B cell (primary cell): ENCODE measurements at places on chromosomes 4 and X. TPM values are rescaled to one million over a fixed set of nuclear protein-coding genes. Genes with fewer than 3 reads are reported as not detected.

GRCh38 chr4:147779451-147779850, 47.6 kb downstream of the ARHGAP10 start:
- H3K4me3 ChIP-seq = no peak overlapping the region
- H3K36me3 ChIP-seq = no peaks in the 10 kb centered on the region
- H3K27ac ChIP-seq = no peak overlapping the region
- H3K27me3 ChIP-seq = no peaks in the 10 kb centered on the region
- peaks cover 9% of the 10 kb centered on the region for H3K4me1 ChIP-seq

GRCh38 chr4:121791481-121791880, 9.6 kb upstream of the EXOSC9 start:
- no peaks in the 10 kb centered on the region for H3K36me3 ChIP-seq
- peaks cover 10% of the 10 kb centered on the region for H3K27me3 ChIP-seq
- no peaks in the 10 kb centered on the region for H3K4me1 ChIP-seq
- DNase-seq = no peak
- H3K27ac ChIP-seq = no peak overlapping the region

GRCh38 chr4:174152717-174153466, 130.6 kb downstream of the FBXO8 start:
- no peak overlapping the region for H3K4me3 ChIP-seq
- H3K27me3 ChIP-seq = no peaks in the 10 kb centered on the region
- H3K4me1 ChIP-seq = no peaks in the 10 kb centered on the region
- no peaks in the 10 kb centered on the region for H3K36me3 ChIP-seq
- no peak for DNase-seq
- no peak overlapping the region for H3K27ac ChIP-seq

GRCh38 chrX:132022198-132022966, 720 bp upstream of the STK26 start:
- H3K36me3 ChIP-seq = no peaks in the 10 kb centered on the region
- peak overlapping the region; percentile 61 for H3K4me3 ChIP-seq
- no peaks in the 10 kb centered on the region for H3K27me3 ChIP-seq
- H3K27ac ChIP-seq = peak overlapping the region; percentile 58
- peaks cover 13% of the 10 kb centered on the region for H3K4me1 ChIP-seq

- no peak for DNase-seq
- no peak overlapping the region for H3K4me3 ChIP-seq
- H3K36me3 ChIP-seq = no peaks in the 10 kb centered on the region
- no peak overlapping the region for H3K27ac ChIP-seq
- H3K4me1 ChIP-seq = no peaks in the 10 kb centered on the region
Measured at GRCh38 chrX:74160816-74161215, 143.2 kb upstream of the ZCCHC13 start.

DNA sequence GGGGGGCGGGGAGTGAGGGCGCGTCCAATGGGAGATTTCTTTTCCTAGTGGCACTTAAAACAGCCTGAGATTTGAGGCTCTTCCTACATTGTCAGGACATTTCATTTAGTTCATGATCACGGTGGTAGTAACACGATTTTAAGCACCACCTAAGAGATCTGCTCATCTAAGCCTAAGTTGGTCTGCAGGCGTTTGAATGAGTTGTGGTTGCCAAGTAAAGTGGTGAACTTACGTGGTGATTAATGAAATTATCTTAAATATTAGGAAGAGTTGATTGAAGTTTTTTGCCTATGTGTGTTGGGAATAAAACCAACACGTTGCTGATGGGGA, 1.1 kb downstream of the HTT start:
- peaks cover 50% of the 10 kb centered on the region for H3K4me1 ChIP-seq
- no peaks in the 10 kb centered on the region for H3K36me3 ChIP-seq
- H3K4me3 ChIP-seq = peak overlapping the region; percentile 39
- DNase-seq = peak; percentile 28
- no peak overlapping the region for H3K27ac ChIP-seq
- no peaks in the 10 kb centered on the region for H3K27me3 ChIP-seq

GRCh38 chrX:1418901-1419544, 27.1 kb upstream of the SLC25A6 start:
- H3K27ac ChIP-seq = no peak overlapping the region
- DNase-seq = no peak
- H3K27me3 ChIP-seq = no peaks in the 10 kb centered on the region
- peaks cover 2% of the 10 kb centered on the region for H3K36me3 ChIP-seq

GRCh38 chr4:56255820-56256219, 131.5 kb downstream of the AASDH start:
- DNase-seq = no peak
- H3K27me3 ChIP-seq = no peaks in the 10 kb centered on the region
- no peak overlapping the region for H3K4me3 ChIP-seq
- no peaks in the 10 kb centered on the region for H3K4me1 ChIP-seq

GRCh38 chr4:3384771-3385710, 56.7 kb upstream of the HGFAC start:
- H3K36me3 ChIP-seq = no peaks in the 10 kb centered on the region
- H3K27ac ChIP-seq = no peak overlapping the region
- H3K4me1 ChIP-seq = peaks cover 37% of the 10 kb centered on the region
- DNase-seq = no peak
- peaks cover 3% of the 10 kb centered on the region for H3K27me3 ChIP-seq
- H3K4me3 ChIP-seq = no peak overlapping the region

- H3K36me3 ChIP-seq = no peaks in the 10 kb centered on the region
- no peak overlapping the region for H3K27ac ChIP-seq
- no peaks in the 10 kb centered on the region for H3K27me3 ChIP-seq
- no peak overlapping the region for H3K4me3 ChIP-seq
Measured at GRCh38 chr4:31005037-31005436, 284.9 kb downstream of the PCDH7 start.

GRCh38 chr4:46390355-46391058, 579 bp upstream of the GABRA2 start:
- no peak overlapping the region for H3K27ac ChIP-seq
- H3K36me3 ChIP-seq = no peaks in the 10 kb centered on the region
- H3K27me3 ChIP-seq = peaks cover 12% of the 10 kb centered on the region
- no peak for DNase-seq

DNA sequence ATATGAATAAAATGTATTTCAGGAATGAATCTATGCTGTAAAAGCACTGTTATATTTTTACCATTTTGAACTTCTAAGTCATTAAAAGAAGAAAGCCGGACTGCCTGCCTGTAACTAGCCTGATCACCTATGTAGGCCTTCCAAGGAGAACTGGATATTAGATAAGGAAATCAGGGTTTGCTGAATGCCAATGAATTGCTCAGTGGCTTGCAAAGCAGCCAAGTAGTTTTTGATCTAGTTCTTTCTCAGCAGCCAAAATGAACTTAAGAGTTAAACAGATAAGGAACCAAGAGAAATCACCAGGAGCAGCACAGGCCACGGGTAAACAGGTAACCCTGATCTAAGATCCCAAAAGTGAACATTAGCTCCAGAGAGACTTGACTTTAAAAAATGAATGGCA, 3.3 kb downstream of the ANXA5 start:
- no peaks in the 10 kb centered on the region for H3K36me3 ChIP-seq
- peaks cover 13% of the 10 kb centered on the region for H3K4me1 ChIP-seq
- H3K27me3 ChIP-seq = no peaks in the 10 kb centered on the region

DNA sequence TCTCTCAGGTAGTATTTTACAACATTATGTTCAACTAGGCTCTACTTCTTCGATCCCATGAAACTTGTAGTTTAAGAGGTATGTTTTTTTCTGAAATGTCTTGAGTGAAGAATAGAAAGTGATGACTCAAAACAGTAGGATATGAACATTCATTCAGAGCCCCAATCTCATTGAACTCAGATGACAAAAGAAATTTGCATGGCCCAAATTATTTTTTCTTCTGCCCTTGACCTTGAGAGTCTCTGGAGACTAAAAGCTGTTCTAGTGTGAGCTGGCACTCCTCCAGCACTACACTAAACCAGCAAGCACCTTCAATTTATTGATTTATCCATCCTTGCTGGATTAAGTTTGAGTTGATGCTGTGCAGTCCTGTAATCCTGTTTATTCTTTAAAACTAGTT, 4.0 kb downstream of the DCLK2 start:
- H3K4me3 ChIP-seq = no peak overlapping the region
- peaks cover 18% of the 10 kb centered on the region for H3K4me1 ChIP-seq
- peak; percentile 20 for DNase-seq
- H3K27ac ChIP-seq = no peak overlapping the region
- peaks cover 3% of the 10 kb centered on the region for H3K27me3 ChIP-seq

DNA sequence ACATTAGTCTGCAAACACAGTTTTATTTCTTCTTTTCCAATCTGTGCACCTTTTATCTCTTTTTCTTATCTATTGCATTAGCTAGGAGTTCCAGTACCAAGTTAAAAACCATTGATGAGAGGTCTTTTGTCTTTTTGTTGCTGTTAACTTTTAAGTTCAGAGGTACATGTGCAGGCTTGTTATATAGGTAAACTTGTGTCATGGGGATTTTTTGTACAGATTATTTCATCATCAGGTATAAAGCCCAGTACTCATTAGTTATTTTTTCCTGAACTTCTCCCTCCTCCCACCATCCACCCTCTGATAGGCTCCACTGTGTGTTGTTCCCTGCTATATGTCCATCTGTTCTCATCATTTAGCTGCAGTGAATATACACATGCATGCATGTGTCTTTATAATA, 349.9 kb downstream of the PDHA2 start:
- H3K4me3 ChIP-seq = no peak overlapping the region
- no peak for DNase-seq
- H3K27me3 ChIP-seq = no peaks in the 10 kb centered on the region
- H3K36me3 ChIP-seq = no peaks in the 10 kb centered on the region
- no peak overlapping the region for H3K27ac ChIP-seq
- no peaks in the 10 kb centered on the region for H3K4me1 ChIP-seq

- H3K4me1 ChIP-seq = peaks cover 4% of the 10 kb centered on the region
- no peaks in the 10 kb centered on the region for H3K36me3 ChIP-seq
Measured at GRCh38 chr4:165874072-165874790, 1.2 kb downstream of the TLL1 start.

GRCh38 chr4:180949424-180950213, 1293.6 kb upstream of the TENM3 start:
- H3K27ac ChIP-seq = no peak overlapping the region
- no peaks in the 10 kb centered on the region for H3K36me3 ChIP-seq
- no peak for DNase-seq
- no peaks in the 10 kb centered on the region for H3K27me3 ChIP-seq

DNA sequence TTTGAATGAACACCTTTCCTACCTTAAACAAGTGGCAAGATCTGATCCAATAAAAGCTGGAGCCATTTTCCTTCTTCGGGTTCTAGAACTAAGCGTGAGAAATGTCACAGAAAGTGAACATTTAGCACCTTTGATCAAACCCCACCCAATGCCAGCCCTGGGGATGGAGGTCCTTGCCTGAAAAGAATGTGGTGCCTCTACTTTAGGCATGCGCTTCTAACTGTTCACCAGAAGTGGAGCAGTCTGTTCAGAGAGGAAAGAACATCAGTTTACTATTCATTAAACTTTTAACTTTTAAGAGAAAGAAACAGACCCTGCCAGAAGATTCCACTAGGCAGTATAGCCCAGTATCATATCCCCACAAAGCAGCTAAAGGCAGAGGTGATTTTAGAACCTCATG, 75.9 kb downstream of the INTS12 start:
- no peak overlapping the region for H3K27ac ChIP-seq
- H3K36me3 ChIP-seq = no peaks in the 10 kb centered on the region

GRCh38 chr4:93396272-93396671, 432.3 kb upstream of the ATOH1 start:
- no peaks in the 10 kb centered on the region for H3K27me3 ChIP-seq
- H3K36me3 ChIP-seq = no peaks in the 10 kb centered on the region
- no peak overlapping the region for H3K4me3 ChIP-seq
- no peak for DNase-seq
- no peak overlapping the region for H3K27ac ChIP-seq

DNA sequence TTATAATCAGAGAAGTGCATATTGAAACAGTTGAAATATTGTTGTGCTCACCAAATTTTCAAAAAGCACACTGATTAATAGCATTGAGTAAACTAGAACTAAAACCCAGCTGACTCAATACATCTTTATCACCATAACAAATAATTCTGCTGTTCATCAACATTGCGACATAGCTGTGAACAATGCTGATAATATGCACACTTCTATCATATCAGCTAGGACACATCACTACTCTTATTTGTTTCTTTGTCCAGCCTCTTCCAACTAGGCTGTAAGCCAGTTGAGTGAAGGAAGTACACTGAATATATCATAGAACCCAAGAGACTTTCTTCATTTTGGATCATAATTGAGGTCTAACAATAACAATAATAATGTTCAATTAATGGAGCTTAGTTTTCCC, 349.7 kb downstream of the IQCM start:
- H3K27ac ChIP-seq = no peak overlapping the region
- no peak for DNase-seq
- no peaks in the 10 kb centered on the region for H3K27me3 ChIP-seq

DNA sequence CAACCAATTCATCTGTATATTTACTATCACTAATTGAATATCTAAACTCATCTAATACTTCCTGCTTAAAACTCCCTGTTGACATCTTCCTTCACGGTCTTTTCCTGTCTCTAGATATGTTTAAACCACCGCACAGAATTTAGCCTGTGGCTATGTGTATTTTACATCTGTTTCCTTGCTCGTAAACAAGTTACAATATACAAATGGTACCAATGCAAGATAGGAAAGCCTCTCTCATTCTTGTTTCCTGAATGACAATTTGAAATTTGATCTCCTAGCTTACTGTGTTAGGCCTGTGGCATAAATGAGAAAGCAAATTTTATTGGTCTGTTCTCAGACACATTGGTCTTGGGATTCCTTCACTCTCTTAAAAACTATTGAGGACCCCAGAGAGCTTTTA, 89.7 kb upstream of the PCDH7 start:
- H3K4me3 ChIP-seq = no peak overlapping the region
- DNase-seq = no peak
- H3K27me3 ChIP-seq = no peaks in the 10 kb centered on the region
- H3K36me3 ChIP-seq = no peaks in the 10 kb centered on the region
- no peaks in the 10 kb centered on the region for H3K4me1 ChIP-seq

GRCh38 chr4:151538963-151539362, 130.0 kb downstream of the FHIP1A start:
- H3K27me3 ChIP-seq = no peaks in the 10 kb centered on the region
- H3K4me1 ChIP-seq = no peaks in the 10 kb centered on the region
- H3K4me3 ChIP-seq = no peak overlapping the region
- H3K36me3 ChIP-seq = no peaks in the 10 kb centered on the region
- no peak overlapping the region for H3K27ac ChIP-seq

DNA sequence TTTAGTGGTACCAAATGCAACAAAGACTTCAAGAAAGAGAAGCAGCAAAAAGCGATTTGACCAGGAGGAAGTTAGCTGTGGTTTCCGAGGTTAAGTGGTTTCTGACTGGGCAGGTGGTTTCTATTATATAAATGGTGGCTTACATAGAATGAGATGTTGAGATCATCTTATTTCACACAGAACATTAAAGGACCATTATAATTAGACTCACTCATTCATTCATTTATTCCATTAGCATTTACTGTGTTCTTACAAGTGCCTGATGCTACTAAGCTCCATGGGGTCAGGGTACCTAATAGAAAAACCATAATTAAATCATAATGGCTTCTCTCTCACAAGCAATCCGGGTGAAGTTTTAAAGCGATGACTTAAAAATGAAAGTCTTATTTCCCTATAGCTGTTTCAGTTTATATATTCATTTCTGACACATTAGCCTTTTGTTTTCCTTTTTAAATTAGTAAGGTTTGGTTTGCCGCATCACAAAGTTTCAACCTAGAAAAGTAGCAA, 10.6 kb downstream of the TSPAN6 start:
- H3K36me3 ChIP-seq = no peaks in the 10 kb centered on the region
- DNase-seq = peak; percentile 67
- H3K4me3 ChIP-seq = no peak overlapping the region

Gene GNRHR
- total RNA-seq = not detected in 2 replicates

Gene CRMP1
- total RNA-seq = 0.10 TPM in 1 of 2 replicates, not detected in the other

Gene CT45A9
- not detected in 2 replicates for total RNA-seq

Gene PTTG2
- total RNA-seq = 2.8 and 3.4 TPM in 2 replicates

Gene MAGEC1
- not detected in 2 replicates for total RNA-seq

Gene IL13RA1
- 36.1 and 36.7 TPM in 2 replicates for total RNA-seq

Gene VEGFC
- not detected in 2 replicates for total RNA-seq

Gene C4orf33
- 5.8 and 9.5 TPM in 2 replicates for total RNA-seq

Gene PTCHD1
- not detected in 2 replicates for total RNA-seq

Gene TRPC5OS
- total RNA-seq = not detected in 2 replicates

Gene NAA15
- total RNA-seq = 56.7 and 59.5 TPM in 2 replicates
